Vagina (tissue), 2 donors: ENCODE measurements at places on chromosomes 12 and 14.

GRCh38 chr14:90087433-90087832 is 25.6 kb downstream of the KCNK13 start:
- peak; percentile 76 for DNase-seq
- no peaks in the 10 kb centered on the region for H3K36me3 ChIP-seq
- no peaks in the 10 kb centered on the region for H3K27me3 ChIP-seq
- H3K4me1 ChIP-seq: peaks cover 4% of the 10 kb centered on the region

- H3K36me3 ChIP-seq: no peaks in the 10 kb centered on the region
- no peak overlapping the region for H3K4me3 ChIP-seq
- no peak overlapping the region for H3K27ac ChIP-seq
- H3K27me3 ChIP-seq: no peaks in the 10 kb centered on the region
These were observed 29.2 kb upstream of the TMED10 start for GRCh38 chr14:75205591-75205990.

DNA sequence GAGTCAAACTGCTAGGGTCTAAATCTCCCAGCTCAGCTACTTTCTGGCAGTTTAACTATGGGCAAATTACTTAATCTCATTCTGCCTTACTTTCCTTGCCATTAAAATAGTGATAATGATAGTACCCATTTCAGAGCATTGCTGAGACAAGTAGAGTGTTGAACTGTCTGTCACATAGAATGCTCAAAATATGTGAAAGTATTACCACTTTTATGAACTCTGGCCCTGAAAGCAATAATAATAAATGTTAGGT is 19.9 kb downstream of the SRGAP1 start:
- H3K27me3 ChIP-seq: no peaks in the 10 kb centered on the region
- peaks cover 17% of the 10 kb centered on the region for H3K4me1 ChIP-seq
- H3K27ac ChIP-seq: no peak overlapping the region
- no peak for DNase-seq
- H3K36me3 ChIP-seq: no peaks in the 10 kb centered on the region

- no peaks in the 10 kb centered on the region for H3K27me3 ChIP-seq
- H3K4me1 ChIP-seq: peaks cover 98% of the 10 kb centered on the region
These were observed 17.2 kb downstream of the PLEKHG3 start for GRCh38 chr14:64721391-64721791.

- no peaks in the 10 kb centered on the region for H3K27me3 ChIP-seq
- no peaks in the 10 kb centered on the region for H3K36me3 ChIP-seq
- no peaks in the 10 kb centered on the region for H3K4me1 ChIP-seq
- H3K4me3 ChIP-seq: no peak overlapping the region
- H3K27ac ChIP-seq: no peak overlapping the region
- no peak for DNase-seq
These were observed 37.6 kb upstream of the PRICKLE1 start for GRCh38 chr12:42627151-42627550.

GRCh38 chr12:14171106-14171505 is 189.7 kb upstream of the GRIN2B start:
- DNase-seq: no peak
- no peak overlapping the region for H3K27ac ChIP-seq
- no peaks in the 10 kb centered on the region for H3K4me1 ChIP-seq
- no peaks in the 10 kb centered on the region for H3K27me3 ChIP-seq

DNA sequence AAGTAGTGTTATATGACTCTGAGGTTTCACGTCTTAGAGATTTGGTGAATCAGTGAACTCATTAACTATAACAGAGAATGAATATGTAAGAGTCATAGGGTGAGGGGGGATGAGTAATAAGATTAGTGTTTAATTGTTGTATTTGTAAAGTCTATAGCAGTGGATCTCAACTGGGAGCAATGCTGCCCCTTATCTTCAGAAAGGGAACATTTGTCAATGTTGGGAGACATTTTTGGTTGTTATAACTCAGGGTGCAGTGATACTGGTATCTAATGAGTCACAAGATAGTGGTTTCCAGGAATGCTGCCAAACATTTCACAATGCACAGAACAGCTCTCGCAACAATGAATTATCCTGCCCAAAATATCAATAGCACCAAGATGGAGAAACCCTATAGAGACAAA is 1193.7 kb downstream of the GALC start:
- no peaks in the 10 kb centered on the region for H3K4me1 ChIP-seq
- no peak overlapping the region for H3K4me3 ChIP-seq
- no peak overlapping the region for H3K27ac ChIP-seq
- DNase-seq: no peak
- H3K36me3 ChIP-seq: no peaks in the 10 kb centered on the region

- no peak for DNase-seq
- no peaks in the 10 kb centered on the region for H3K36me3 ChIP-seq
These were observed 41.9 kb downstream of the PAWR start for GRCh38 chr12:79648881-79649280.

- H3K27ac ChIP-seq: peak overlapping the region; percentile 83
- H3K4me1 ChIP-seq: peaks cover 78% of the 10 kb centered on the region
- H3K36me3 ChIP-seq: no peaks in the 10 kb centered on the region
- no peak overlapping the region for H3K4me3 ChIP-seq
- no peak for DNase-seq
These were observed 92.7 kb downstream of the LRRC74A start for GRCh38 chr14:76918782-76919394.

GRCh38 chr12:108734200-108734906 is 3.0 kb upstream of the CORO1C start:
- peaks cover 15% of the 10 kb centered on the region for H3K4me1 ChIP-seq
- H3K27ac ChIP-seq: peak overlapping the region; percentile 53
- H3K27me3 ChIP-seq: no peaks in the 10 kb centered on the region
- no peak for DNase-seq
- H3K36me3 ChIP-seq: no peaks in the 10 kb centered on the region
- H3K4me3 ChIP-seq: no peak overlapping the region

- DNase-seq: no peak
- H3K4me3 ChIP-seq: no peak overlapping the region
- no peaks in the 10 kb centered on the region for H3K4me1 ChIP-seq
- no peaks in the 10 kb centered on the region for H3K27me3 ChIP-seq
These were observed 378.0 kb downstream of the MDGA2 start for GRCh38 chr14:47297374-47297773.

DNA sequence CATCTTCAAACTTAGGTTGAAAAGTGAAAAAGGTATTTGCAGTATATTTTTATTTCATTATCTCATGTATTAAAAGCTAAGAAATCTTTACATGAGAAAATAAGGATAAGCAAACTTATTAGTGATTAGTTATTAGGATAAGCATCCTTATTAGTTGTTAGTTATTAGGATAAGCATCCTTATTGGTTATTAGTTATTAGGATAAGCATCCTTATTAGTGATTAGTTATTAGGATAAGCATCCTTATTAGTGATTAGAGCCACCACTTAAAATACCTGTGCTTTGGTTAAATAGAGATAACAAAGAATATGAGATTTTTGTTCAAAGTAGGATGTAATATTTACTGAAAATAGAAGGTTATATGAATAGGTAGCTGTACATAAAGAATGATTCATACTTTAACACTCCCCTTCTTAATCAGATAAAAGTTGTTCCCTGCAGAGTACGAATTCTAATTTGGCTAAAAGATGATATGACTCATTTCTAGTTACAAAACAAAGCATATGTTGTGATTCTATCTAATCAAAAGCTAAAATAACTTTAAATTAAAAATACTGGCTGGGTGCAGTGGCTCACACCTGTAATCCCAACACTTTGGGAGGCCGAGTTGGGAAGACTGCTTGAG is 56.4 kb downstream of the KDM5A start:
- H3K27ac ChIP-seq: no peak overlapping the region
- no peaks in the 10 kb centered on the region for H3K27me3 ChIP-seq
- no peaks in the 10 kb centered on the region for H3K36me3 ChIP-seq
- DNase-seq: no peak
- no peaks in the 10 kb centered on the region for H3K4me1 ChIP-seq

GRCh38 chr12:6764011-6764828 is 1.9 kb upstream of the PTMS start:
- H3K27me3 ChIP-seq: no peaks in the 10 kb centered on the region
- H3K27ac ChIP-seq: peak overlapping the region; percentile 97
- DNase-seq: no peak
- no peaks in the 10 kb centered on the region for H3K36me3 ChIP-seq

- peak; percentile 65 for DNase-seq
- no peaks in the 10 kb centered on the region for H3K36me3 ChIP-seq
- H3K4me1 ChIP-seq: no peaks in the 10 kb centered on the region
- H3K27ac ChIP-seq: no peak overlapping the region
- H3K27me3 ChIP-seq: no peaks in the 10 kb centered on the region
These were observed 113.1 kb upstream of the FKBP4 start for GRCh38 chr12:2681450-2682205.

DNA sequence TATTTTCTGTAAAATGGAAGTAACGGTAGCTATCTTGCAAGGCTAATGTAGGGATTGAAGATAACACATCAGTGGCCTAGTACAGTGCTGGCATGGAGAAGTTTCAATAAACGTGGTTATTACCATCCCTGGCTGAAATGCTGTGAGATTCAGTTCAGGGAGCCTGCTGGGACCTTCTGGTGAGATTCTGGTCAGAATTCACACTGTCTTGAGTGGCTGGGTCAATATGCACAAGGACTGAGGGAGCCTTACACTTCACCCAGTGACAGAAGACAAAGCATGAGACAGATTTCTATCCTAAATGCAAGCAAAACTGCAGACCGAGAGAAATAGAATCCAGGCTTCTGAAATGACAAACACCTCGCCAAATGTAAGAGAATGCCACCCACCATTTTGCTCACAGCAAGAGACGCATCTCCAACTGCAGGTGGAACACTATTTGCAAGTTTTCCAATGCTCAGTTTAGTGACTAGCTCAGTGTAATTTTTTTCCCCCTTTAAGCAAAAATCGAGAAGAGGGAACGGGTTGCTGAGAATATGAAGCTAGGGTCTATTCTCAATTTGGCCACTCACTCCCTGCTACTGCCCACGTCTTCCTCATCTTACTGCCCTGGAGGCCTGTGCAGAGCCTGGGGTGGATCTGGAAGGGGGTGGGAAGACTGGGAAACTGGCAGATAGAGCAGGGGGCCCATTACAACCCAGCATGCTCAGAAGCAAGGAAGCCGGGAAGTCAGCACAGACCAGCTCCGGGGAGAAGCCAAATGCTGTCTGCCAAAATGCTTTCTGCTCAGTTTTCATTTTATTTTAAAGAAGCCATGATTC is 201.3 kb downstream of the TTC7B start:
- H3K27ac ChIP-seq: no peak overlapping the region
- peaks cover 15% of the 10 kb centered on the region for H3K4me1 ChIP-seq
- no peak for DNase-seq
- H3K27me3 ChIP-seq: no peaks in the 10 kb centered on the region

DNA sequence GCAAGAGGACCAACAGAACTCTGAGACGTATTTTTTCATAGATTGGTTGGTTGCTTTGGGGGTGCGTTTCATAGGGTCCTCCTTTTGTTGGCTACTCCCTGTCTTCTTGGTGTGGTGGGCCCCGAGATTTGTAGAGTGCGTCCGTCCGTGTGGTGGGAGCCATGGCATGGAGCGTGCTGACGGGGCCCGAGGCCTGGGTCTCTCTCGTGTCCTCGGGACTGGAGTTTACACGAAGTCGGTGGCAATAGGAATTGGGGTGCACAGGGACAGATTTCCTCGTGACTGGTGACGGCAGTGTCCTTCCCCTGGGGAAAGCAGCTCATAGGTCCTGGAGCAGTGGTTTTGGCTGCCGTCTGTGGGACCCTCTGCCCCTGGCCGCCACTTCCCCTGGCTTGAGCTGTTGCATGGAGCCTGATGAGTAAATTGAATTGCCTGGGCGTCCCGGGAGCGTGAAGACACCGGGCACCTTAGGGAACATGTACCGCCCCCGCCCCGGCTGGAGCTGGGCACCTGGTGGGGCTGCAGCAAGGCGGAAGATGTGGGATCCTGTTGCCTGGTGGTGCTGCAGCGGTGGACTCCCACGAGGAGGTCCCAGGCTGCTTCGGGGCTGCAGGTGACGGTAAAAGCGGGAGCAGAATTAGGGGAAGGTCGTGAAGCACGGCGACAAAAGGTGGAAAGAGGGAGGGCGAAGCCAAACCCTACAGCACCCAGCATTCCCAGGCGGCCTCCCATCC is 153.7 kb upstream of the ALG10B start:
- H3K4me1 ChIP-seq: no peaks in the 10 kb centered on the region
- DNase-seq: no peak
- no peak overlapping the region for H3K27ac ChIP-seq
- no peaks in the 10 kb centered on the region for H3K27me3 ChIP-seq

GRCh38 chr12:11954181-11954580 is 116.6 kb upstream of the BCL2L14 start:
- H3K27me3 ChIP-seq: no peaks in the 10 kb centered on the region
- no peak for DNase-seq
- H3K4me3 ChIP-seq: no peak overlapping the region
- H3K27ac ChIP-seq: no peak overlapping the region
- H3K4me1 ChIP-seq: peaks cover 18% of the 10 kb centered on the region
- H3K36me3 ChIP-seq: no peaks in the 10 kb centered on the region

GRCh38 chr12:109890620-109891170 is 9.4 kb upstream of the TCHP start:
- DNase-seq: no peak
- no peak overlapping the region for H3K27ac ChIP-seq
- H3K36me3 ChIP-seq: no peaks in the 10 kb centered on the region
- H3K4me3 ChIP-seq: no peak overlapping the region
- peaks cover 23% of the 10 kb centered on the region for H3K4me1 ChIP-seq
- H3K27me3 ChIP-seq: no peaks in the 10 kb centered on the region

GRCh38 chr14:99675951-99676350 is 8.1 kb upstream of the CYP46A1 start:
- no peaks in the 10 kb centered on the region for H3K4me1 ChIP-seq
- DNase-seq: no peak
- H3K27me3 ChIP-seq: no peaks in the 10 kb centered on the region
- H3K27ac ChIP-seq: no peak overlapping the region

DNA sequence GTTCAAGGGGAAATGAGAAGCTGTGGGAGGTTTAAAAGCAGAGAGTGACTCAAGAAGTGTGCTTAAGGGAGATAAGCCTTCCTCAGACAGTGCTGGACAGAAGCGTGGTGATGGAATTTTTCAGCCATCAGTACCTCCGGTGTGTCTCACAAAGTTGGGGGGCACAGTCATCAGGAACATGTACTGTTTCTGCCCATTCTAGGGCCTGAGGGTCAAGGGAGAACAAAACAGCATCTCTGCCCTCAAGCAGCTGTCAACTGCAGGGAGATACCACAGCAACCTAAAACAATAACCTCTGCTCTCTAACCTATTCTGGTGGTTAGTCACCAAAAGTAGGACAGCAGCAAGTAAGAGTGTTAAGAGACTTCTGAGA is 2.0 kb upstream of the STON2 start:
- peak overlapping the region; percentile 40 for H3K27ac ChIP-seq
- no peaks in the 10 kb centered on the region for H3K36me3 ChIP-seq
- H3K4me3 ChIP-seq: no peak overlapping the region
- H3K4me1 ChIP-seq: peaks cover 46% of the 10 kb centered on the region
- DNase-seq: no peak
- H3K27me3 ChIP-seq: no peaks in the 10 kb centered on the region

GRCh38 chr14:96165493-96166436 is 38.9 kb upstream of the BDKRB2 start:
- H3K4me3 ChIP-seq: no peak overlapping the region
- H3K27ac ChIP-seq: no peak overlapping the region
- no peaks in the 10 kb centered on the region for H3K36me3 ChIP-seq
- peak; percentile 79 for DNase-seq

GRCh38 chr12:110224379-110225304 is 56.4 kb upstream of the ATP2A2 start:
- H3K4me1 ChIP-seq: peaks cover 29% of the 10 kb centered on the region
- H3K27me3 ChIP-seq: no peaks in the 10 kb centered on the region
- DNase-seq: no peak
- H3K27ac ChIP-seq: peak overlapping the region; percentile 77
- H3K36me3 ChIP-seq: no peaks in the 10 kb centered on the region
